ENCODE measurements at places on chromosomes 1 and 21. TPM values are rescaled to one million over a fixed set of nuclear protein-coding genes. Genes with fewer than 3 reads are reported as not detected.

DNA sequence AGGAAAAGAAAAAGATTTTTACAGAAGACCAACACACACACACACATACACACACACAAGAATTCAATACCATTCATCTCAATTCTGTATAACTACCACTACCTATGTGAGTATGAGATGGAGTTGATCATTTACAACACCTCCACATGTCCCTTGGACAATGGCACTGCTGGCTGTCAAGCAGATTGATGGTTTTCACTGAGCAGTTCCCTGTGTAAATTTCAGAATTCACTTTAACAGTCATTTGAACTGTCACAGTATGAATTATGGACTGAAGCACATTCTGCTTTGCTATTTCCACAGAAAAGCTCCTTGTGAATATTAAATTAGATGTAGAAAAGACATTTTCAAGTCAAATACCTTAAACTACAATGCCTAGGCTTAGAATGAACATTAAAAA lies 14.3 kb downstream of the KCNT2 start:
- no peaks in the 10 kb centered on the region for H3K36me3 ChIP-seq
- no peak overlapping the region for H3K27ac ChIP-seq
- DNase-seq = no peak
- H3K4me3 ChIP-seq = no peak overlapping the region

DNA sequence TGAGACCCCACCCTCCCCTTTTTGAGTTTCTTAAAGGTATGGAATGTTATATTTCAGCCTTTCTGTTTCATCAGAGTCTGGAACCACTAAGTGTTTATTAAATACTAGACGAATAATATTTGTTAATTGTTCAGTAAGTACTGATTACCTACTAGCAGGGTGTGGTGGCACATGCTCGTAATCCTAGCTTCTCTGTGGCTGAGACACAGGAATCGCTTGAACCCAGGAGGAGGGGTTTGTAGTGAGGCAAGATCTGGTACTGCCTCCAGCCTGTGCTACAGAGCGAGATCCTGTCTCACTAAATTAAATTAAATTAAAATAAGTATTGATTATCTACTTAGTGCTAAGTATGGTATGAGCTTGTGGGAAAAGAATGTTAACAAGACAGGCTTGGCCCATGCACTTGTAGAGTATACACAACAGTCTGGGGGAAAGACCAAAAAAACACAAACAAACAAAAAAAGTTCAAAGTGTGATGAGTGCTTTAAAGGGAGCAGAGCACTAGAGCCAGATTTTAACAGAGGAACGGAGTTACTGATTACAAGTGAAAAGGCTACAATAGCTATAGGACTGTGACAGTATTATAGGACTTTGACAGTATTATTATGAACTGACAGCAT lies 2.4 kb downstream of the CEPT1 start:
- no peak for DNase-seq
- H3K27me3 ChIP-seq = no peaks in the 10 kb centered on the region
- peaks cover 55% of the 10 kb centered on the region for H3K4me1 ChIP-seq
- H3K27ac ChIP-seq = no peak overlapping the region
- no peak overlapping the region for H3K4me3 ChIP-seq

DNA sequence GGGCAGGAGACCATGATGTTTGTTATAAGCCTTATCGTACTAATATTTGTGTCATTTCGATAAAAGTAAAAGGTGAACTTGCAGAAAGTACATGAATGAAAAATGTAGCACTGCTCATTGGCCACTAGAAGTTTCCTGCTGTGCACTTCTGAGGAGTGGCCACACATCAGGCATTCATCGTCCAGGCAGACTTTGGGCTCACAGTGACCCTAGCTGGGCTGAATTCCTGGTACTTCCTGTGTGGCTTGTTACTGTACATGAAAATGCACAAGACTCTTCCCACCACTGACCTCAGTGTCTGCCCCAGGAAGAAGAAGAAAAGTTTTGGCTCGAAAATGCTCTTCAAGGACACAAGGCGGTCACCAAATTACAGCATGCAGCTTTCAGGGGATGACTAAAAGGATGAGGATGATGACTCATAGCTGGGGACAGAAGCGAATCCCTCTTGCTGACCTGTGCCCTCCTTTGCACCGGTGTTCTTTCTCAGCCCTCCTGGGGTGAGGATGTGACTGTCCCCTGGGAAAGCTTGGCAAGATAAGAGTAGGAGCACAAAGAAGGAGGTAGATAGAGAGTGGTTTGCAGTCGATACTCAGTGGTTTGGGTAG lies 252.4 kb upstream of the KAZN start:
- no peaks in the 10 kb centered on the region for H3K4me1 ChIP-seq
- H3K27ac ChIP-seq = no peak overlapping the region
- no peak for DNase-seq
- no peak overlapping the region for H3K4me3 ChIP-seq
- H3K27me3 ChIP-seq = peaks cover 18% of the 10 kb centered on the region

GRCh38 chr1:65330021-65330420 lies 20.7 kb downstream of the DNAJC6 start:
- H3K4me3 ChIP-seq = no peak overlapping the region
- H3K27me3 ChIP-seq = no peaks in the 10 kb centered on the region
- DNase-seq = no peak
- H3K27ac ChIP-seq = no peak overlapping the region
- no peaks in the 10 kb centered on the region for H3K36me3 ChIP-seq

DNA sequence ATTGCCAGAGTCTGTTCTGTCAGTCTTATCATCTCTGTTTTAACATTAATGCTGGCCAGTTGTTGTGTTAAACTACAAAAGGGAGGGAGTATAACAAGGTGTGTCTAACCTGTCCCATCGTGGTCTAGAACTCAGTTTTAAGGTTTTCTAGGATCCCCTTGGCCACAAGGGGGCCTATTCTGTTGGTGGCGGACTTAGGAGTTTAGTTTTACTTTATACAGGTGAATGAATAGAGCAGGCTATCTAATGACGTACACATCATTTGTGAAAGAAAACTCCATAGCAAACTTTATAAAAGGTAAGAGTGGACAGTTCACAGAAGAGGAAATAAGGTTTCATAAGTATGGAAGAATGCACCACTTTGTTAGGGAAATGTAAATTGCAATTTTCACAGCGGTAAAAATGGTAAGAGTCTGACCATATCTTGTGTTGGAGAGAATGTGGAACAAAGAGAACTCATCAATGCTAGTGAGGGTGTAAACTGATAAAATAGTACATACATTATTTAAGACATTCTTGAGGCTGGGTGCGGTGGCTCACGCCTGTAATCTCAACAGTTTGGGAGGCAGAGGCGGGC lies 2.5 kb upstream of the ATF6 start:
- peaks cover 8% of the 10 kb centered on the region for H3K36me3 ChIP-seq
- H3K4me3 ChIP-seq = peak overlapping the region; percentile 15
- peaks cover 44% of the 10 kb centered on the region for H3K4me1 ChIP-seq
- H3K27me3 ChIP-seq = no peaks in the 10 kb centered on the region

DNA sequence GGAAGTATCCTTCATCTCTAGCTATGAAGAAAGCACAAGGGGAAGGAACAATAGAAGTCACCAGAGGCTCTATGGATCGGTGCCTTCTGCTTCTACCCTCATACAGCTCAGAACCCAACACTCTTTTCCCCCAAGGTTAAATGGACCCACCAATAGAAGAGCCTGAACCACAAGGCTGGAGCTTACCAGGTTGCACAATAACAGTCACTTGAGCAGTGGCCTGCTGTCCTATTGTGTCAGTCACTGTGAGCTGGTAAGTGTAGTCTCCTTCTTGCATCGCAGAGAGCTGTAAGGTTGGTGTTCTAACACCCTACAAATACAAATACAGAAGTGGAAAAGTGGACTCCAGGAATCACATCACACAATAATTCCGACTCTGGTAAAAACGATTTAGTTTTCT lies 103.0 kb downstream of the KIAA0319L start:
- H3K4me1 ChIP-seq = peaks cover 49% of the 10 kb centered on the region
- H3K27ac ChIP-seq = peak overlapping the region; percentile 80
- H3K36me3 ChIP-seq = peaks cover 9% of the 10 kb centered on the region
- H3K27me3 ChIP-seq = no peaks in the 10 kb centered on the region
- DNase-seq = no peak
- H3K4me3 ChIP-seq = no peak overlapping the region

- no peaks in the 10 kb centered on the region for H3K4me1 ChIP-seq
- H3K36me3 ChIP-seq = no peaks in the 10 kb centered on the region
- no peak overlapping the region for H3K27ac ChIP-seq
- no peak for DNase-seq
- H3K27me3 ChIP-seq = peaks cover 3% of the 10 kb centered on the region
- no peak overlapping the region for H3K4me3 ChIP-seq
Measured at GRCh38 chr1:221264848-221265247, 385.6 kb downstream of the HLX start.

- DNase-seq = no peak
- H3K27ac ChIP-seq = no peak overlapping the region
- H3K36me3 ChIP-seq = no peaks in the 10 kb centered on the region
- no peak overlapping the region for H3K4me3 ChIP-seq
- H3K27me3 ChIP-seq = peaks cover 2% of the 10 kb centered on the region
- no peaks in the 10 kb centered on the region for H3K4me1 ChIP-seq
Measured at GRCh38 chr1:78101514-78101913, 55.7 kb downstream of the GIPC2 start.

GRCh38 chr1:43272576-43273571 lies 3.1 kb downstream of the TMEM125 start:
- no peak overlapping the region for H3K27ac ChIP-seq
- no peak for DNase-seq

DNA sequence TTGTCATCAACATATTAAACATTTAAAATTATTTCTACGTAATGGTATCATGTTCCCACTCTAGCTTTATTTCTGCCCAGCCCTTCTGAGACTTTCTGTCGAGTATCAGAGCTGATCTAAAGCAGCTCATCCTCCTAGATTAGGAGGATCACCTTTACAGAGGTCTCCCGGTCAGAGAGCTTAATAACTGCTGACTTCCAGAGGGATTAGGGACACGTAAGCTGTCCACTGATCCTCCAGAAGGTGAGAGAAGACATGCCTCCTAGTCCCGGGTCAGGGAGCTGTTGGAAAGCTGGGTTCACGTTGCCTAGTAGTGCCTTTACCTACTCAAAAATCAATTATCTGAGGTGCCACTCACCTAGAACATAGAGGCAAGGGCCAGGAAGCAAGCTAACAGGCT lies 31.2 kb upstream of the NADK start:
- no peak overlapping the region for H3K27ac ChIP-seq
- H3K4me3 ChIP-seq = no peak overlapping the region
- H3K36me3 ChIP-seq = peaks cover 14% of the 10 kb centered on the region

DNA sequence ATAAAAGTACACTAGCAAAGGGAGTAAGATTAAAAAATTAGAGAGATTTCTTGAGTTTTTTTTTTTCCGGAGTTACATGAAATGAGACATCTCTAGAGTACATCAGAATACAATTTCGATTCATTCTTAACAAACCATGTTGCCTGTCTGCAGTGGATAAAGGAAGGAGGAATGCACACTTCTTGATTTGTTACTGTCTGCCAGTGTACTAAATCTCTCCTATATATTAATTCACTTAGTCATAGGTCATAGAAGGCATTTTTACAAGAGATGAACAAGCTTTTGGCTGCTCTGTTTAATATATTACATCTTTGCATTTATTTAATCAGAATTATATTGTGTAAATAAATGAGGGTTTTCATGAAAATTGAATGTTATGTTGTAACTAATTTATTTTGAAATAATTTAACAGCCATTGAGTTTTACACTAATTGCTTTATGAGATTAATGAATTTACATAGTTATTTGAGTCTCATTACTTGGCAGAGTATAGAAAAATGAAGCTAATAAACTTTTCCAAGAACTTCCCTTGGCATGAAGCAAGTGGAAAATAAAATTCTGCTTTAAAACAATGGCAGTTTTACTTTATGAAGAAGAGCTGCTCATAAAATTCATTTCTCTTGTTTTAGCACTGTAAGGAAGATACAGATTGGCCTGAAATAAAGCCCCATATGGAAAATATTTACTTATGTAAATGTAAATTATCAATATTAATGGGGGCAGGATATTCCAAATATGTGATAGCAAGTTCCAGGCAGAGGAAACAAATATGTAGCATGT lies 1284.7 kb downstream of the BRINP3 start:
- H3K4me3 ChIP-seq = no peak overlapping the region
- no peak for DNase-seq
- no peaks in the 10 kb centered on the region for H3K36me3 ChIP-seq
- no peak overlapping the region for H3K27ac ChIP-seq
- no peaks in the 10 kb centered on the region for H3K27me3 ChIP-seq

GRCh38 chr1:20233394-20233793 lies 47.1 kb upstream of the PLA2G2C start:
- DNase-seq = no peak
- no peaks in the 10 kb centered on the region for H3K4me1 ChIP-seq
- no peaks in the 10 kb centered on the region for H3K36me3 ChIP-seq
- no peak overlapping the region for H3K4me3 ChIP-seq
- H3K27ac ChIP-seq = no peak overlapping the region

- H3K4me3 ChIP-seq = no peak overlapping the region
- peaks cover 38% of the 10 kb centered on the region for H3K27me3 ChIP-seq
- DNase-seq = no peak
- H3K4me1 ChIP-seq = no peaks in the 10 kb centered on the region
- H3K27ac ChIP-seq = no peak overlapping the region
Measured at GRCh38 chr1:208273386-208274017, 29.3 kb upstream of the PLXNA2 start.

- no peak overlapping the region for H3K4me3 ChIP-seq
- H3K27me3 ChIP-seq = no peaks in the 10 kb centered on the region
- H3K4me1 ChIP-seq = no peaks in the 10 kb centered on the region
- no peak overlapping the region for H3K27ac ChIP-seq
- no peak for DNase-seq
- H3K36me3 ChIP-seq = no peaks in the 10 kb centered on the region
Measured at GRCh38 chr1:237542525-237543418, 347.9 kb downstream of the ZP4 start.

DNA sequence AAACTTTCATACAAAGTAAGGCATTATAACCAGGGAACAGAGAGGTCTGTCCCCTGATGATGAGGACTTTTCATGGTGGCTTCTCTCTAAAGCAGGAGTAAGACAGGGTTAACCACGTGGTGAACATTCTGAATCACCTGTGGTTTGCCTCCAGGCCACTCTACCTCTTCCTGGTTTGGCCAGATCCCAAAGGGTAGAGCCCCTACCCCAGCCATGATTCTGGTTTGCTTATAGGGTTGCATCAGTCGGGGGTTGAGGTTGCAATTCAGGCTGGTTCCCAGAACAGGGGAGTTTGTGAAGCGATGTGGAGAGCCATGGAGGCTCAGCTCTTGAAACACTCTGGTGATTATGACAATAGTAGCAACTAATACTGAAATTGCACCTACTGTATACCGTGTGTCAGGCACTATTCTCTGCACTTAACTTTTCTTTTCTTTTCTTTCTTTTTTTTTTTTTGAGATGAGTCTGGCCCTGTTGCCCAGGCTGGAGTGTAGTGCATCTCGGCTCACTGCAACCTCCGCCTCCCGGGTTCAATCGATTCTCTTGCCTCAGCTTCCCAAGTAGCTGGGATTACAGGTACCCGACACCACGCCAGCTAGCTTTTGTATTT lies 8.3 kb downstream of the CNR2 start:
- peaks cover 26% of the 10 kb centered on the region for H3K4me1 ChIP-seq
- H3K4me3 ChIP-seq = no peak overlapping the region
- H3K27ac ChIP-seq = peak overlapping the region; percentile 1
- peak; percentile 78 for DNase-seq

GNG4 gene
- 0.88 TPM for total RNA-seq

ZZZ3 gene
- total RNA-seq = 34.3 TPM

TNFRSF25 gene
- 97.4 TPM for total RNA-seq

SELENBP1 gene
- not detected for total RNA-seq

PDZK1IP1 gene
- not detected for total RNA-seq

LAMC2 gene
- not detected for total RNA-seq

Measured in activated CD4-positive, alpha-beta memory T cell treated with anti-CD3 and anti-CD28 coated beads for 36 hours (primary cell).